GM23248 (cell line): ENCODE measurements at places on chromosomes 11 and 22.

- DNase-seq: no peak
These were observed 49.6 kb upstream of the TEAD1 start for GRCh38 chr11:12624595-12624994.

DNA sequence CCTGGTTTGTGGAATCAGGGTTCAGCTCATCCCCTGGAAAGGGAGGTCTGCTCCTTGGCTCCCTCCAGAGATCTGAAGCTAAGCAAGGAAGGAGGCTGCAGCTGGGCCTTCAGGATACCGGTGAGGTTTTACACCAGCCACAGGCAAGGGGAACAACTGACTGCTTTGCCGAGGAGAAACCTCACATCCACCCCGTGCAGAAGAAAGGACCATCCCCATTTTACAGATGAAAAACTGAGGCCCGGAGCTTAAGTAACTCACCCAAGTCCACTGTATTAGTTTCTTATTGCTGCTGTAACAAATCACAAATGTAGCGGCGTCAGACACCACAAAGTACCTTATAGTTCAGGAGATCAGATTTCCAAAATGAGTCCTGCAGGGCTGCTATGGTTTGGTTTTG lies 173.7 kb downstream of the MN1 start:
- no peak for DNase-seq

- DNase-seq: no peak
These were observed 77.6 kb downstream of the LIF start for GRCh38 chr22:30169002-30169401.

- DNase-seq: no peak
These were observed 57.9 kb upstream of the PHF21B start for GRCh38 chr22:45067731-45068130.

- no peak for DNase-seq
These were observed 12.0 kb downstream of the OR52E1 start for GRCh38 chr11:5081405-5081804.
